ENCODE measurements at places on chromosomes 7 and 10.
A peak's percentile ranks its signal among the peaks of the same experiment; 100 is the strongest.

GRCh38 chr10:70323138-70323696 is 39.4 kb upstream of the NPFFR1 start:
- no peak for DNase-seq

- DNase-seq = no peak
These were observed 27.1 kb downstream of the DUSP5 start for GRCh38 chr10:110524859-110525232.

- DNase-seq = no peak
These were observed 35.2 kb downstream of the PRSS2 start for GRCh38 chr7:142806022-142806356.

DNA sequence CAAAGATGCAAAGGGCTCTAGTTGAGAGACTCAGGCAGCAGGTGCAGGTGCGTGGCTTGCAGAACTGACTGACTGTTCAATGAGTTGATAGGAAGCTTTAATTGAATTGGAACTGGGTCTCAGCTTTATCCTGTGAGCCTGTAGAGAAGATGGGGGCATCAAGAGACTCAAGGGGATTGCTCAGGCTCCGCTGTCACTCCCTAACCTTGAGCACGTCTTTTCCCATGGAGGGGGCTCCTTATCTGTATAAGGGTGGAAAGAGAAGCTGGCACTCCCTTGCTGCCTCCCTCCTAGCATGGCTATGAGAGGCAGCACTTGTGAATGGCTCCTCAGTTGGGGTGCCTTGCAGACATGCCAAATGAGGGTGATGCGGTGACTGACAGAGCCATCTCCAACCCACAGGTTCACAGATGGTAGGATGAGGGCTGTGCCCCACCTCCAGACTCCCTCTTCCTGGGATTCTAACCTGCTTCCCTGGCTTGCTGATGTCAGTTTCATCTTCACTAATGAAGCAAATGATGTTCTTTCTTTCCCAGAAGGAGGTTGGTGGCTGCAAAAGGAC is 12.4 kb upstream of the PLEKHA1 start:
- DNase-seq = no peak

DNA sequence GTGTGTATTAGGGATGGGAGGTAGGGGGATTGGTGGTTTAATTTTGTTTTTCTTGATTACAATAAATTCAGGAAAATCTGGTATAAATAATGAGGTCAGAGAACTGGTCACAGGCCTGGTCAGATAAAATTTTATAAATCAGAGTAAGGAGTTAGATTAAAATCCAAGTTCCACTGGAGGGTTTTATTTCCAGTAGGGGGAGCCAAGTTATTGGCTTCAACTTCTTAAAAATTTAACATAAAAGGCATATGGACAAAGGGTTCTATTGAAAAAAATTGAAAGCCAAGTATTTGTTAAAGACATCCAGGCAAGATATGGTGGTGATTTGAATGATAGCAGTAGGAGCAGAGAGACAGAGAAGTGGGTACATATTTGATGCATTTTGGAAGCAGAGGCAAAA is 763.3 kb downstream of the SORCS1 start:
- no peak for DNase-seq

DNA sequence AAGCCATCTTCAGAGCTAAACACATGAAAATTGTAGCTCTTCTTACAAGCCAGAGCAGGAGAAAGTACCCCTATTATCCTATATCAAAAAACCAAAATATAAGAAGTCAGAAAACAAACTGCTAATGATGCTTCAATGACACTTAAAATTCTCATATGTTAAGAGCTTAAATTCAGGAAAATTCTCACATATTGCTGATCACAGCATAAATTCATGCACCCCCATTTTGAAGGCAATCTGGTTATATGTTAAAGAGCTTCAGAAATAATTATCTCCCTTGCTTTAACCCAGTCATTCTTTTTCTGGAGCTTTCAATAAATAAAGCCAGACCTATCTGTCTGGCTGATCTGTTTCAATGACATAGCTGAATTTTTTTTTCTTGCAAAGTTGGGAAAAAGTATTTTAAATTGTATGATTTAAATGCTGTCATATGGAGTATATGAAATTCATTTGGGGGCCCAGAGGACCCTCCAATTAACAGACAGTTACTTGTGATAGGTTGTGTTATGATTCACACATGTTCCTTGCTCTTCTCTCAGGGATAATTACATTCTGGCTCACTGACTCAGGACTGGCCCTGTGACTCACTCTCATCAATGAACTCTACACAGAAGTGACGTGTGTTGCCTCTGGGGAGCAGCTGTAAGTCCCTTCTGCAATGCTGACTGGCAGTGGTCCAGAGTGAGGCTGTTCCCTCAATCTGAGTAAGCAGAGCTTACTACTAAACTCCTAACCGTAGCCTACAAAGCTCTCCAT is 85.2 kb downstream of the HGF start:
- peak; percentile 94 for DNase-seq
